ENCODE measurements at places on chromosomes 6 and 20. TPM values are rescaled to one million over a fixed set of nuclear protein-coding genes. Genes with fewer than 3 reads are reported as not detected.

DNA sequence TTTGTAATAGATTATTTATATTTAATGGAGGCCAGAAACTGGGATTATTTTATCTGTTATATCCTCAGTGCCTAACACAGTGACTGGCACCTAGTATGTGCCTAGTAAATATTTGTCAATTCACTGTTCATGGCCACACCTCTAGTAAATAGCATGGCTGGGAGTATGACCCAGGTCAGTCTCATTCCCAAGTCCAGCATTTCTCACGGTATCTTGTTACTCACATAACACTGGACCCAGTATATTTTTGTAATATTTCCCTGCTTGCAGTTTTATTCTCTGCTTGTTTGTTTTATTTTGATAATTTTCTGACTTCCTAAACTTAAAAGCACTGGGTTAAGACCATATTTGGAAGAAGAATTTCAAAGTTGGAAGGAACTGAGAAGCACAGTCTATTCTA lies 47.7 kb downstream of the CTNNBL1 start:
- DNase-seq = no peak

DNA sequence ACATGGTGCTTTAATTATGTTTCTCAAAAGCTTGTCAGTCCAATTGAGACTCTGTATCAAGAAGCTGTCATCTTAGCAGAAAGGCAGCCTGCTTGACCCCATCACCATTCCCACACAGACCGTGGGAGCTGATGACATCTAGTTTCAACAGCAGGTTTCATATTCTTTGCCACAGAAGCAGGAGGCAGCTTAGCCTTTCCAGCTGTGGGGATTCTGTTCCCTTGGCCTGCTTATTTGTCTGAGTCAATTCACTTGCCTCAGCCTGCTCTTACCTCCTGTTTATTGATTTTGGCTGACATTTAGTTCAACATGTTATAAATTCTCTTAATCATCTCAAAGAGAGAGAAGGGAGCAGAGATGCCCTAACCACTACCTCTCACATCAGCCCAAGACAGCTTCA lies 527.7 kb downstream of the ADGRB3 start:
- no peak for DNase-seq

Gene CDH22
- total RNA-seq = 5.3 TPM

- DNase-seq = no peak
Measured at GRCh38 chr6:38346291-38347079, 293.2 kb downstream of the BTBD9 start.

Gene HEY2
- total RNA-seq = 2.8 TPM

DNA sequence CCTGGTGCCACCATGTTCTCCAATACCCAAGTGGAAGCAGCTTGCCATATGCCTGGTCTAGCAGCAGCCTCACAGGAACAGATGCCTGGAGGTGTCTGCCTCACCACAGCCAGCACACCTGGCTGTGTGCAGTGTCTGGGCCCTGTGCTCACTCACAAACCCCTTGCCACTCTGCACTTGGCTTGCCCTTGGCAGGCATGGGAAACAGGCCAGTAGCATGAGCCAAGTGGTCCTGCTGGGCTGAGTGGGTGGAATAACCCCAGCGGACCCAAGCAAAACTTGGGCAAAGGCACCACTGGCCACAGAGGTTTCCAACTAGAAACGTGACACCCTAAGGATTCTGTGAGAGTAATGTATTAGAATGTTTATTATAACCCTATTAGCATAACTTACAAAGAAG lies 600.5 kb upstream of the GJE1 start:
- DNase-seq = no peak

Gene TSPO2
- total RNA-seq = not detected

Gene DEFB132
- total RNA-seq = not detected
